Hepatocyte (in vitro differentiated cells): ENCODE measurements at places on chromosomes 1 and 21. TPM values are rescaled to one million over a fixed set of nuclear protein-coding genes. Genes with fewer than 3 reads are reported as not detected.
A peak's percentile ranks its signal among the peaks of the same experiment; 100 is the strongest.

- no peak for DNase-seq
- H3K4me1 ChIP-seq = no peaks in the 10 kb centered on the region
- H3K27ac ChIP-seq = no peak overlapping the region
- H3K4me3 ChIP-seq = no peak overlapping the region
- H3K36me3 ChIP-seq = no peaks in the 10 kb centered on the region
- H3K27me3 ChIP-seq = peaks cover 24% of the 10 kb centered on the region
These were observed 9.6 kb downstream of the FMN2 start for GRCh38 chr1:240101306-240101705.

KIF17 gene
- 0.05 and 0.28 TPM in 2 replicates for polyA plus RNA-seq

GRCh38 chr1:221708076-221708571 is 33.8 kb downstream of the DUSP10 start:
- H3K27me3 ChIP-seq = no peaks in the 10 kb centered on the region
- no peaks in the 10 kb centered on the region for H3K36me3 ChIP-seq
- H3K27ac ChIP-seq = peak overlapping the region; percentile 55
- H3K4me1 ChIP-seq = peaks cover 11% of the 10 kb centered on the region
- no peak overlapping the region for H3K4me3 ChIP-seq

DNA sequence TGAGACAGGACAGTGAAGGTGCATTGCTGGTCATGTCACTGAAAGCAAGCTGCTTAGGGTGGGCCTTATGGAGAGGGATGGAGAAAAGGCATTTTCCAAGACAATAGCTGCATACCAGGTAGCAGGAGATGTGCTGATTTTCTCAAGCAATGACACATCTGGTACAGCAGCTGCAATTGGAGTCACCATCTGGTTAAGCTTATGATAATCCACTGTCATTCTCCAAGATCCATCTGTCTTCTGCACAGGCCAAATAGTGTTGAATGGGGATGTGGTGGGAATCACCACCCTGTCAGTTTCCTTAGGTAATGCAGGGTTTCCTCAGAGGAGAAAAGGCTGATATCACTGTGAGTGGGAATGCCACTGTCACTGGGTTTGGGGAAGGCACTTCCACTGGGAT is 54.6 kb downstream of the ADSS2 start:
- no peaks in the 10 kb centered on the region for H3K36me3 ChIP-seq
- DNase-seq = no peak
- no peak overlapping the region for H3K4me3 ChIP-seq
- H3K4me1 ChIP-seq = no peaks in the 10 kb centered on the region
- no peak overlapping the region for H3K27ac ChIP-seq

- no peaks in the 10 kb centered on the region for H3K27me3 ChIP-seq
- no peak overlapping the region for H3K27ac ChIP-seq
- peaks cover 9% of the 10 kb centered on the region for H3K4me1 ChIP-seq
These were observed 9.8 kb downstream of the GREM2 start for GRCh38 chr1:240602189-240602588.

TAS1R1 gene
- not detected in 2 replicates for polyA plus RNA-seq

SLC9A1 gene
- 29.8 and 31.3 TPM in 2 replicates for polyA plus RNA-seq

GPX7 gene
- 56.4 and 58.0 TPM in 2 replicates for polyA plus RNA-seq

PKLR gene
- 4.7 and 10.9 TPM in 2 replicates for polyA plus RNA-seq

KPRP gene
- not detected in 2 replicates for polyA plus RNA-seq

- no peak for DNase-seq
These were observed 14.0 kb upstream of the LRRC7 start for GRCh38 chr1:69553726-69554125.

JAM2 gene
- 3.6 and 4.9 TPM in 2 replicates for polyA plus RNA-seq

DNA sequence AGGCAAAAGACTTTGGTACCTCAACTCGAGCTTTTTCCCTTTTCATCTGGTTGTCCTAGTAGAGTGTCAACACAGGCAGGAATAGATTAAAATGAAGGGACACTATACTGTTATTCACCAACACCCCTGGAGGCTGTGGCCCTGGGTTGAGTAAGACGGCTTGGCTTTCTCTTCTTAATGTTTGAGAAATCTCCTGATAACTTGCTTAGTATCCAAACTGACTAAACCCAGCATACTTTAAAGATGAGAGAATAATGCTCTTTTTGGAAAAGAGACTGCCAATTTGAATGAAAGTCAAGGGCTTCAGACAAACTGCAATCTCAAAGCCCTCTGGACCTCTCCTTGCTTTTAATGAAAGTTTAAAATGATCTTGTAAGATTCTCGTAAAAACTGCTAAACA is 2.6 kb upstream of the SLC30A1 start:
- peak overlapping the region; percentile 66 for H3K27ac ChIP-seq
- H3K27me3 ChIP-seq = no peaks in the 10 kb centered on the region
- H3K36me3 ChIP-seq = no peaks in the 10 kb centered on the region
- no peak overlapping the region for H3K4me3 ChIP-seq

- no peak overlapping the region for H3K4me3 ChIP-seq
- H3K27me3 ChIP-seq = no peaks in the 10 kb centered on the region
- no peak overlapping the region for H3K27ac ChIP-seq
These were observed 130.1 kb downstream of the ADAMTS1 start for GRCh38 chr21:26715116-26715515.

DNA sequence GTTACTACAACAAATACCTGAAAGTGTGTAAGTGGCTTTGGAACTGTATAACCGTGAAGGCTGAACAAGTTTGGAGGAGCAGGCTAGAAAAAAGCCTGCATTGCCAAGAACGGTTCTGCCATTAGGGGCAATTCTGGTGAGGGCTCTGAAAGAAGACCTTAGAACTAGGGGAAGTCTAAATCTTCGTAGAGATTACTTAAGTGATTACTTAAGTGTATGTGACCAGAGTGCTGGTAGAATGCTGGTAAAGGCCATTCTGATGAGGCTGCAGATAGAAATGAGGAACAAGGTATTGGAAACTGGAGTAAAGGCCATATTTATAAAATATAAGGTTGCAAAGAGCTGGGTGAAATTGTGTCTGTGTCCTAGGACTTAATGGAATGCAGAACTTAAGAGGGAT is 158.0 kb downstream of the CLIC6 start:
- no peaks in the 10 kb centered on the region for H3K36me3 ChIP-seq
- H3K4me1 ChIP-seq = no peaks in the 10 kb centered on the region
- no peaks in the 10 kb centered on the region for H3K27me3 ChIP-seq
- DNase-seq = no peak
- no peak overlapping the region for H3K4me3 ChIP-seq
